ENCODE measurements at places on chromosomes 16 and 17.

- DNase-seq = no peak
Measured at GRCh38 chr17:59427425-59427921, 96.0 kb downstream of the YPEL2 start.

DNA sequence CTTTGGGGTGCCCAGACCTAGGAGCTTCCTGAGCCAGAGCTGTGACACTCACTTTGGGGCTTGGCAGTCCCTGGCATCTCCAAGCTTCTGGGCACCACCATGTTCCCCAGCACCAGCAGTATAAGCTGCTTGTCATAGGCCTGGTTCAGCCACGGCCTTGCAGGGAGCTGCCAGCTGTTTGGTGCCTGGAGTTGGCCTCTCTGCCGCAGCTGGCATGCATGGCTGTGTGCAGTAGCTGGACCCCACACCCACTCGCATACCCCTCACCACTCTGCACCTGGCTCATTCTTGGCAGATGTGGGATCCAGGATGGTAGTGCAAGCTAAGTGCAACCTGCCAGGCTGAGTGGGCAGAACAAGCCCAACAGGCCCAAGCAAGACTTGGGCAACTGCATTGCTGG, 73.4 kb upstream of the BRD7 start:
- no peak for DNase-seq

DNA sequence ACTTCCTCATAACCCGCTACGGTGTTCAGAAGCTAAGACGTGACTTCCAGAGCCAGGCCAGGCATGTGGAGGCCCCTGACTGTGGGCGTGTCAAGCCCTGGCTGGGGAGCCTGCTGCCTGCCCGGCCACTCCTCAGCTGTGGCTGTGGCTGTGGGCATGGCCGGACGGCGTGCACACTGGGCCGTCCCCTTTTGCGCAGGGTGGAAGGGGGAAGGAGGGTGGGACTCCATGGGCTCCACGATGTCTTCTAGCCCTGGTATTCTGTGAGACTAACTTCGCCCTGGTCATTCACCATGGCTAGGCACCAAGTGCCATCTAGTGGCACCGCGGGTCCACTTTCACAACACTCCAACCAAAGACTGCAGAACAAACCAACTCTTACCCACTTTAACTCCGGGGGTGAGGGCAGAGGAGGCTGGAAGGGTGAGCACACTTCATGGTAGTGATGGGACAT, 67.9 kb downstream of the N4BP1 start:
- no peak for DNase-seq

GRCh38 chr17:28345419-28346198, 10.0 kb downstream of the TNFAIP1 start:
- DNase-seq = no peak

DNA sequence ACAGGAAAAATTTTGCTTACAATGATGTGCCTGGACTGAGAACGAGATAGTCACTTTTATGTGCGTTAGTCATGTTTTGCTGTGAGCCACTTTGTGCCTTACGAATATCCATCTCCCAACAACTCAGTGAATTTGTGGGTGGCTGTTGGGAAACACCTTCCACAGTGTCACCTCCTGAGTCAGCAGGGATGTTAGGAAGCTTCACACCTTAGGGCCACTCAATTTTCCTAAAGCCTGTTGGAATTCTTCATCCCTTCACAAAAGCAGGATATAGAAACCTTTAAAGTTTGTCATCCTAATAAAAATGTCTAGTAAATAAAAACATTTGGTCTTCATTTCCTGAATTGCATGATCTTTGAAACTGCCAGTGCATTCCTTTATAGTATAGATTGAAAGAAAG, 4.3 kb upstream of the KRTAP3-1 start:
- no peak for DNase-seq

DNA sequence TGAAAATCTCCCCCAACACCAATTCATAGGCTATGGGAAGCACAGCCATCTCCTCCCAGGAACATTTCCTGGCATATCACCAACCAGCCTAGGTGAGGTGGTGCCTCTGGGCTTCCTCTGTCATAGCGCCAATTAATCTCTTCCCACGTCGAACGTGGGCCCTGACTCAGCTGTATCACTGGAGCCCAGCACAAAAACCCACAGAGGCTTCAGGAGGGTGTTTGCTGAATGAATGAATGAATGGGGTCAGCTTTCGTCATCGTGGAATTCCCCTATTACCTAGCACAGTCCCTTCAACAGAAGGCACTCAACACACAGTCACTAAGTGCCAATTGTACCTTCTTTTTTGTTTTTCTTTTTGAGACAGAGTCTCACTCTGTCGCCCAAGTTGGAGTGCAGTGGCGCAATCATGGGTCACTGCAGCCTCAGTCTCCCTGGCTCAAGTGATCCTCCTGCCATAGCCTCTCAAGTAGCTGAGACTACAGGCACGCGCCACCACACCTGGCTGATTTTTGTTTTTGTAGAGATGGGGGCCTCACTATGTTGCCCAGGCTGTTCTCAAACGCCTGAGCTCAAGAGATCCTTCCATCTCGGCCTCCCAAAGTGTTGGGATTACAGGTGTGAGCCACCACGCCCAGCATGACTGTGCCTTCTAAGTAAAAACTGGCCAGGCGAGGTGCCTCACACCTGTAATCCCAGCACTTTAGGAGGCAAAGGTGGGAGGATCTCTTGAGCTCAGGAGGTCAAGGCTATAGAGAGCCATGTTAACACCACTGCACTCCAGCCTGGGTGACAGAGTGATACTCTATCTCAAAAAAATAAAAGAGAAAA, 4.1 kb downstream of the ZNF688 start:
- no peak for DNase-seq

DNA sequence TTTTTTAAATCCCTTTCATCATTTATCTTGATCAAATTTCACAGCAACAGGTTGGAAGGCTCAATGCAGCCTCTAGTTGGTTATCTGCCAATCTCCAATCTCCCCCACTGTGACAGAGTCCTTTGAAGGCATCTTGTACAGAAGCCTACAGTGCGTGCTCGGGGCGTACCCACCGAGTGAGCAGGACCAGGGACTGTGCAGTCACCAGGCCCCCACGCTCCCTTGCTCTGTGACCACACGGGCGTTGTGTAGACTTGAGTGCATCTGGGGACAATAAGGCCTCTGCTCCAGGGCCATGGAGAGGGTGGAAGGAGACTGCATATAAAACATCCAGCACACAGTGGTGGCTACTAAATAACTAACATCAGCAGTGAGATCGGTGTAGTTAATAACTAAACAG, 63.4 kb downstream of the GTF3C1 start:
- DNase-seq = no peak

DNA sequence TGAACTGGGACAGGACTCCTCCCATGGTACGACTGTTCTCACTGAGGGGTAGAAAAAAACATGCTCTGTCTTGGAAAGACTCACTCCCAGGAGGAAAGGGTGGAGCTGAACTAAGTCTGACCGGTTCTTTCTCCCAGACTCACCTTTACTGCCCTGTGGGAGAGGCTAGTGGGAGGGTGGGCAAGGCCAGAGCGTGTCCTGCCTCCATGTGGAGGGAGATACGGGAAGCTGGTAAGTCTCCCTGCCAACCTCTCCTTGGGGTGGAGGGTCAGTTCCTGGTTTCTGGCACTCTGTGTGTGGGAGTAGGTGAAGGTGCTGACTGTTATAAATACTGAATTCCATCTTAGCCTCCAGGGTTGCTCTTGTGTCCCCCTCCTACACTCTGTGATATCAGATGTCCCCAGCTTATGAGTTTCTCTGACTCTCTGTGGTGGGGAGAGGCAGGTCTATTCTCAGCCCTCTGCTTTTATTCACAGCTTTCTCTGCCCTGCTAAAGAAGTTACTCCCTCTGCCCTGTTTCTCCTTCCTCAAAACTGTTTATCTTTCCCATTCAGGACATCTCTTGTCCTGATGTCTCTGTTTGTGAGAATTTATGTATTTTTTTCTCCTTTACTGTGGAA, 26.9 kb upstream of the FAM20A start:
- DNase-seq = no peak

GRCh38 chr16:81335669-81336068, 20.9 kb downstream of the GAN start:
- DNase-seq = no peak

DNA sequence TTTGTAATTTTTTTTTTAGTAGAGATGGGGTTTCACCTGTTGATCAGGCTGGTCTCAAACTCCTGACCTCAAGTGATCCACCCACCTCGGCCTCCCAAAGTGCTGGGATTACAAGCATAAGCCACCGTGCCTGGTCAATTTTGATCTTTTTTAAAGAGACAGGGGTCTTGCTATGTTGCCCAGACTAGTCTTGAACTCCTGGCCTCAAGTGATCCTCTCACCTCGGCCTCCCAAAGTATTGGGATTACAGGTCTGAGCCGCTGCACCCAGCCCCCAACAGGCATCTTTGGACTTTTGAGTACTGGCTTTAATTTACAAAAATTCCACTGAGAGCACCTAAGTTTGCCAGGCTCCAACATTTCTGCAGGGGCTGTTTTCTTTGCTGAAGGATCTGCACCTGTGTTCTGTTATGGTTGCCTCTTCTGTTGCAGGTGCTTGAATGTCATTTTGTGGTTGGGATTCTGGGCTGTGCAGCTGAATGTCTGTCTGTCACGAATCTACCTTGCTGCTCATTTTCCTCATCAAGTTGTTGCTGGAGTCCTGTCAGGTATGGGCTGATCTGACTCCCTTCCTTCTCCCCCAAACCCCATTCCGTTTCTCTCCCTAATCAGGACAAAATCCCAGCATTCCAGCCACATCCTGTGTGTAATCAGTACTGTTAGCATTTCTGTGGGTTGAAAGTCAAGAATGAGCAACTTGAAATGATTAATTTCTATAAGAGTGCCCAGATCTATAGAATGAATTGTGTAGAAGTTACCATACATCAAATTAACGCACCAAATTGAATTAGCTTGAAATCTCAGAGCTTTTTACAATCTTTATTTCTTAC, 8.5 kb downstream of the G6PC1 start:
- DNase-seq = no peak

Measured in fibroblast of skin of left biceps (primary cell).